ENCODE measurements at places on chromosomes 3 and 15. TPM values are rescaled to one million over a fixed set of nuclear protein-coding genes. Genes with fewer than 3 reads are reported as not detected.

Gene STARD5
- total RNA-seq, result 2.2 TPM

Gene MAPKBP1
- 10.5 TPM for total RNA-seq

Gene SLCO2A1
- total RNA-seq, result 36.4 TPM

Gene EPHA3
- 5.4 TPM for total RNA-seq

Gene ANKDD1A
- total RNA-seq, result 0.96 TPM

Gene GOLGA6A
- total RNA-seq, result not detected

Gene TRIM42
- not detected for total RNA-seq

Measured in right atrium auricular region (tissue), 2 donors.